Activated gamma-delta T cell treated with Interleukin-2 at 50 U/mL for 16 hours (primary cell): ENCODE measurements at places on chromosomes 1 and 21.

DNA sequence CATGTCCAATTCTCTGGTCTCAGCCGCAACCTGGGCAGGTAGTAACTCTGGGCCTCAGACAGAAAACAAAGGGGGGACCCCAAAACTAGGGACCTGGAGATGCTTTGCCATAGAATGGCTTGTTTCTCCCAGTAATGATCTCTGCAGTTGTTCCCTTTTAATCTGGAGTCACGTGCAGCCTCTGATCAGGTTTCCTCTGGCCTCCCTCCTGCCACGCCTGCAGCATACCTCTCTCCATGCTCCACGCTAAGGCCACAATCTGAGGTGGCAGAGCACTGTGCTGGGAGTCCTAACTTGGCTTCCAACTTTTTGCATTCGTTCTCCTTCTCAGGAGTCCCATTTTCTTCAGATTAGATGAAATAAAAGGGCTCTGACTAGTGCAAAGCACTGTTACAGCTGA is 1.9 kb downstream of the PABPC4 start:
- no peak for DNase-seq

GRCh38 chr1:201020040-201020591 is 3.4 kb downstream of the KIF21B start:
- no peak for DNase-seq

DNA sequence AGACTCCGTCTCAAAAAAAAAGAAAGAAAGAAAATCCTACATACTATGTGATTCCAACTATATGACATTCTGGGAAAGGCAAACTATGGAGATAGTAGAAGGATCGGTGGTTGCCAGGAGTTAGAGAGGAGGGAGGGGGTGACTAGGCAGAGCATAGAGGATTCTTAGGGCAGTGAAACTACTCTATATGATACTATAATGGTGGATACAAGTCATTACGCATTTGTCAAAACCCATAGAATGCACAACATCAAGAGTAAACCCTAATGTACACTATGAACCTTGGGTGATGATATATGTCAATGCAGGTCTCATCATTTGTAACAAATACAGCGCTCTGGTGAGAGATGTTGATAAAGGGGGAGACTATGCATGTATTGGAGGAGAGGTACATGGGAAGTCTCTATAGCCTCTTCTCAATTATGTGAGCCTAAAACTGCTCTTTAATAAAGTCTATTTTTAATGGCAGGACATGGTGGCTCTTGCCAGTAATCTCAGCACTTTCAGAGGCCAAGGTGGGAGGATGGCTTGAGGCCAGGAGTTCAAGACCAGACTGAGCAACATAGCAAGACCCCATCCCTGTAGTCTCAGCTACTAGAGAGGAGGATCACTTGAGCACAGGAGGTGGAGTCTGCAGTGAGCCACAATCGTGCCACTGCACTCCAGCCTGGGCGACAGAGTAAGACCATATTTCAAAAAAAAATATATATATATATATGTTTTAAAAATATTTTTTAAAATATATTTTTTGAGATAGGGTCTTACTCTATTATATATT is 17.0 kb downstream of the SLC2A5 start:
- no peak for DNase-seq

- peak; percentile 68 for DNase-seq
Observed at GRCh38 chr1:183915625-183916510, 110.9 kb downstream of the RGL1 start.

GRCh38 chr1:41366455-41367287 is 5.4 kb downstream of the FOXO6 start:
- DNase-seq = peak; percentile 40

- peak; percentile 79 for DNase-seq
Observed at GRCh38 chr1:207797229-207797973, 45.5 kb downstream of the CD46 start.

- DNase-seq = no peak
Observed at GRCh38 chr1:93827128-93827527, 51.9 kb downstream of the DNTTIP2 start.

DNA sequence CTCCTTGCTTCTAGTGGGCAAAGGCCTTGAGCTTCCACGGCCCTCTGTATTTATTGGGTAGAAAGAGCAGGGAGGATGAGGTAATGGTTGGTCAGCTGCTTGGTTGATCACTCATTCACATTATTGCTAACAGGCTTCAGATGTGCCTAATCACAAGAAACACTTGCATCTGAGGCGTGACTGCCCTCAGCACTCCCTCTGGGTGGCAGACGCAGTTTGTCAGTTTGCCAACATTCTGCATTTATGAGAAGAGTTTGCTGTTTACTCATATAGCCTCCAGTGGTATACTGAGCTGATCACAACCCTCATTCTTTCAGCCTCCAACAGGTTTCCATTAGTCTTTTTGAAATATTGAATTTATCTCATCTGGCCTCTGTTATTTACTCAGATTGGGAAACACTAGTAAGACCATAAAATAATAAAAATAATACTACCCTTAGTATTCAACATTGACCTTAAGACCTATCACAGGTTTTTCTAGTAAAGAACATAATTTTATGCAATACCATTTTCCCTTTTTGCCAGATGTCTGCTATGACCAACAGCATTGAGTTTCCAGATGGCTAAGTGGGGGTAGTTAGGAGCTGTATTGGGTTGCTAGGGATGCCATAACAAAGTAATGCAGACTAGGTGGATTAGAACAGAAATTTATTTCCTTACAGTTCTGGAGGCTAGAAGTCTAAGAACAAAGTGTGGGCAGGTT is 53.3 kb downstream of the PTGFR start:
- no peak for DNase-seq

DNA sequence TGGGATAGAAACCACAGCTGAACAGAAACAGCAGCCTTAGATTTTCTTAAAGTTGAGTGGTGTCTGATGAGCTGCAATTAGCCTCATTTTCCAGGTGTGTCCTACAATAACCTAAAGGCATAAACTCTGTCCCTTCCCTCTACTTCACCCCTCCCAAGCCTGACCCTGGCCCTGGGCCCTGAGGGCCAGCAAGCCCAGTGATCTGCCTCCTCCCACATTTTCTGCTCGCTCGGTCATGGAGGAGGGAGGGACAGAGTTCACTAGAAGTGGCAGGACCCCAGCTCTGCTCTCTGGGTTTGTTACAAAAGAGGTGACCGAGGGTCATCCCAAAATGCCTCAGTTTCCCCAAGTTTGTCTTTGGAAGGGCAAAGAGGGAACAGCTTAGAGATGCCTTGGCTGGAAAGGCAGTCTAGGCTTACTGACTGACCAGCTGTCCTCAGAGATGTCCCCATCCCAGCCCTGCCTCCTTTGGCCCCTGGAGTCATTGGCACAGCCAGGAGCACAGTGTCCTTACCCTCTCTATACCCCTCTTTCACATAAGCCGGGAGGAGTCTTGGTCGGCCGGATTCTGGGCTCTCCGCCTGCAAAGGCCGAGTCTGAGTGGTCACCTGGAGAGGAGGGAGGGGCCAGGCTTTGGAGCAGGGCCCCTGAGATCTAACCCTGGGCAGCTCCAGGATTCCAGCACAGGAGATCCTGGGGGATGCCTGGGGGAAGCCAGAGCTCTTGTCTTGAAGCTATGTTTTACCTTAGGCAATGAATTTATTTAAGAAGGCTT is 172.7 kb downstream of the PTPRU start:
- no peak for DNase-seq

DNA sequence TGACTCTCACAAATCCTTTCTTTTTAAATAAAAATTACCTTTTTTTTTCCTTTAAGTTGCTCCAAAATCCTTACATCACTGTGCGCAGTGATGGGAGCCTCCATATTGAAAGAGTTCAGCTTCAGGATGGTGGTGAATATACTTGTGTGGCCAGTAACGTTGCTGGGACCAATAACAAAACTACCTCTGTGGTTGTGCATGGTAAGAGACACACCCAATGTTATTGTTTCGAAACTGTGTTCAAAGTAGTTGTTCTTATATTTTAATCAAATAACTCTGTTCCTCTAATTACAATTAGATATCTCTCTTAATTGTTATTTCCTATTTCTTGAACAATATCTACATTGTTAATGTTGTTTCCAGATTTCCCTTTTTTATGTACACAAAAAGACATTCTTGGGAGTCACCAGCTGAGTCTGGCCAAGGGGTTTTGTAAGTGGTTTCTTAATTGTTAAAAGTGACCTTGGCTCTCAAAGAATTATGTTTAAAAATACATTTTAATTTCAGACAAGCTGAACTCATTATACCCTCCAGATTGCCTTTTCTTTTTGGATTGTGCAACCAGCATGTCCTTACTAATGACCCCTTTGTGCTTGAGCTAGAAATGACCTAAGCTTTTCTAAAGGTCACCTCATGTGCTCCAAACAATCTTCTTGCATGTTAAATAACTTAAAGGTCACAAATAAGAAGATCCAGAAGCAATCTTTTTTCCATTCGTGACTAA is 250.1 kb downstream of the HMCN1 start:
- DNase-seq = no peak

- no peak for DNase-seq
Observed at GRCh38 chr1:170001266-170001665, 73.2 kb downstream of the KIFAP3 start.

GRCh38 chr1:70818401-70818800 is 229.2 kb downstream of the PTGER3 start:
- DNase-seq = no peak

DNA sequence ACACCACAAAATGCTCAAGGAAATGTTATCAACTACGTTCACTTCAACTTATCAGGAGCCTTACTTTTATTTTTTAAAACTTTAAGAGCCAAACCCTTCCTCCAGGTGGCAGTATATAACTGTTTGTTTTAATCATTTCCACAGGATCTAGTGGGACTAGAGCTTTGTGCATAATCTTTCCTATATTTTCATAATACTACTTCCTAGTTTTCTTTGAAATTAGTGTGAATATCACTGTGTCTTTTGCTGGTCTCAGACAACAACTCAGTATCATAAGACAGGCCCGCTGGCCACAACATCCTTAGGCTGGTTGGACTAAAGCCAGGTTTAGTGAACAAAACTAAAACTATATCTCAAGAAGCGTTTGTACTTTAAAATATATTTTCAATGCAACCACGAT is 145.5 kb downstream of the TIAM1 start:
- no peak for DNase-seq

- peak; percentile 10 for DNase-seq
Observed at GRCh38 chr1:200153277-200154055, 126.0 kb downstream of the NR5A2 start.

DNA sequence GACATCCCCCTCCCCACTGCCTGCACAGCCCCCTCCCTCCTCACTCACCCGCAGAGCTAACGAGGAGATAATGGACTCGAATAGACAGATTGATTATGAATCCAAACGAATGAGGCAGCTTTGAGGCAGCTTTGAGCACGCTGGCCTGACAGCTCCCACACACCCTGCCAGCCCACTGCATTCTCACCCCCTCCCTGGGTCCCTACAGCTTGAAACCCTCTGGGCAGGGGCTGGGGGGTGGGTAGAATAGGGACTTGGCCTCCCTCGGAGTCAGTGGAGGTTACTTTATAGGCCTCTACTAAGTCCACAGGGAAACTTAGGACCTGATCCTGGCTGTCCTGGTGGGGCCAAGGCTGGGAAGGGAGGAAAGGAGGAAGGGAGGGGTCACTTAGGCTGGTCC is 1.9 kb downstream of the NTRK1 start:
- no peak for DNase-seq

- no peak for DNase-seq
Observed at GRCh38 chr1:152673016-152673415, 2.1 kb upstream of the LCE2C start.

DNA sequence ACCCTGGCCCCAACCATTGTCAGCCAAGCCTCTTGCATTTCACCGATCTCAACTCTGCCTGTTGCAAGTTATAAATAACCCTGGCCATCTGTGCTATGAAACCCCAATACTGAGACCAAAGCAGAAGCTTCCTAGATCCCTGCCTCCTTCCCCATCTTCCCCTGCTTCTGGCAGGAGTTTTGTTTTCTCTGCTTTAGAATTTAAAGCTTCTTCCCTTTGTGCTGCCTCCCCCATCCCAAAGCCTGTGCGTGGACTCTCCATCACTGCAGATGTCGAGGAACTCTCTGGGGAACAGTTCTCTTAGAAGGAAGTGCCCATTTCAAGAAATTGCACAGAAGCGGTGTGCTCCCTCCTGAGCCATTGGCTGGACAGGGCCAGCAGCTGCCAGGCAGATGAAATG is 17.4 kb upstream of the MYOG start:
- DNase-seq = no peak

DNA sequence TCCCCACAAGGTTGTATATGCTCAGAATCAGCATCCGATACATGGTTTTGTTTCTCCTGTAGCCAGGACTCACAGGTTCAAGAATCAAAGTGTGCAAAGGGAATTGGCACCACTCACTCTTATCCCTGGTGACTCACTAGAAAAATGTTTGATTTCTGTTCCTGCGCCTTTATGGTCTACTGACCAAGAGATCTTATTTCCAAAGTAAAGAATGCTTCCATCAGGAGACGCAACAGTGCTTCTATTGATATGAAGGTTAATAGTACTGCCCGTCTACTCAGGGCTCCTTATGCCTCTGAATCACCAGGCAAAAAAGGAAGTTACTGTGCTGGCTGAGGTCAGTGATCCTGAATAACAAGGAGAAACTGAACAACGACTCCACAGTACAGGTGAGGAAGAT is 1392.0 kb upstream of the PRMT6 start:
- no peak for DNase-seq

DNA sequence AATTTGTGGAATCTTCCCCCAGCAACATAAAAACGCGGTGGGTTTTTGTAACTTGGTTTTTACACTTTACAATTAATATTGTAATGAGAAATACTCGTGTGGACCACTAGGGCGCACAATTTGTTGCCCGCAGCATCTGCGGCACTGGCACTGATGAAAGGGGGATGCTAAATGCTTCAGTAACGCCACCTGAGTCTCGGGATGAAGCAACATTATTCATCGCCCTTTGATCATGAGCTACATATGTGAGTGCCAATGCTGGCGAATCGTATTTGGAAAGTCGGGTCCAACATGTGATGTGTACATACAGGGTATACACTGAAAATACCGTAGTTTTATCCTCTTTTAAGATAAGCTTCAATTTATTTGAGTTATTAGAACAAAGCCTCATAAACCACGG is 34.2 kb upstream of the COX20 start:
- peak; percentile 53 for DNase-seq

- no peak for DNase-seq
Observed at GRCh38 chr1:205665201-205666045, 14.9 kb downstream of the SLC45A3 start.

GRCh38 chr1:53348486-53349368 is 20.9 kb upstream of the LRP8 start:
- no peak for DNase-seq

DNA sequence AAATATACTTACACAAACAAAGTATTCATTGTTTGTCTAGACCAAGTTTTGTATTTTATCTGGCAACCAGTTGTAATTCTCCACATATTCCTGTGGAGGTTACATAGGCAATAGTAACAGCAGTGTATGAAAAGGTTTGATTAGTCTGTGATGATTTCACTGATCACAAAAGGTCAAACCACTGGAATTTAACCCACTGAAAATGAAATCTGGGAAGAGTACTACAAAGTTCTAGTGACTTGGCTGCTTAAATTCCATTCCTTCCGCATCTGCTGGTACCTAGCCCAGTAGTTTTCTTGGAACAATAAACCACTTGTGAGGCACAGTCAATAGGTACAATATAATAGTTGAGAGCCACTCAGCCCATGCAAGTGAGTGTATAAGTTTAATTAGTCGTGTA is 205.4 kb downstream of the NFIA start:
- DNase-seq = no peak

- no peak for DNase-seq
Observed at GRCh38 chr1:46673749-46674182, 2.1 kb downstream of the TEX38 start.
